Nasal cavity respiratory epithelium epithelial cell of viscerocranial mucosa (primary cell): ENCODE measurements at places on chromosomes 12 and 14. TPM values are rescaled to one million over a fixed set of nuclear protein-coding genes. Genes with fewer than 3 reads are reported as not detected.

Gene SUOX
- total RNA-seq, result 3.4 and 4.9 TPM in 2 replicates

Gene PRMT5
- total RNA-seq, result 54.6 and 132 TPM in 2 replicates

Gene B4GALNT1
- 0.07 TPM in 1 of 2 replicates, not detected in the other for total RNA-seq

Gene WIF1
- total RNA-seq, result not detected in 2 replicates

Gene POTEG
- total RNA-seq, result not detected in 2 replicates

Gene CCDC184
- total RNA-seq, result not detected in 2 replicates

Gene CYP27B1
- total RNA-seq, result 1.5 and 4.1 TPM in 2 replicates

Gene ARID2
- total RNA-seq, result 16.4 and 30.2 TPM in 2 replicates

Gene DTX3
- total RNA-seq, result 3.1 and 7.0 TPM in 2 replicates
